Inflammatory macrophage (primary cell): ENCODE measurements at places on chromosomes 11 and 22.

- DNase-seq, result no peak
Measured at GRCh38 chr11:81303038-81303664, 1430.5 kb downstream of the FAM181B start.

- peak; percentile 73 for DNase-seq
Measured at GRCh38 chr22:17086788-17087497, 2.1 kb downstream of the IL17RA start.

DNA sequence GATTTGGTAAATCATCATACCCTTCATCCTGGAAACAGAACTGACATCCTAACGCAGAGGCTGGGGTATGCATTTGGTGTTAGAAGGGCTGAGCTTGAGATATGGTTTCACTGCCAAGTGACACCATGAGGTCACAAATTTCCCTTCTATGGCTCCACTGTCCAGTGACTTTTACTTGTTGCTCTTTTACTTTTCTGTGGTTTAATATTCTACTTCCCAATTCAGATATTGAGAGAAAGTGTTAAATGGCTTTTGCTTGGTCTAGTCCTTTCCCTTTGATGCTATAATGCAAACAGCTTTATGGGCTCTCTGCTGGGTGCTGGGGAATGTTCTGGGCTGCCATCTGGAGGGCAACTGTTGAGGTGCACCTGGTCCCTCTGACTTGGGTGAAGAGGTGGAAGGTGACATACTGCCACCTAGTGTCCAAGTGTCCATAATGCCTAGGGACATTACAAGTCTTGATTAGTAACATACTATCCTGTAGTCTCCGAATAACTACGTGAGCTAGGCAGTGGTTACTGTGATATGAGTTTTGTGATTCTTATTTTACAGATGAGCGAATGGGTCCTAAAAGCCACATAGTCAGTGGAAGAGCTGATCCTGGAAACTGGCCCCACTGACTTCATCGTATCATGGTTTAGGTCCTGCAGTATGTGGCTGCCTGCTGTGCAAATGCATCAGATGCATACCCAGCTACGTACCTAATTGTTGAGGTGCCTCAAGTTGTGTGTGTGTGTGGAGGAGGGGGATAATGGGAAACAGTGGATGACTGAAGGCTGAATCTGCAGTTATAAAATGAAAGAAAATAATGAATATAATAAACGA lies 149.1 kb upstream of the RAG2 start:
- peak; percentile 91 for DNase-seq

GRCh38 chr11:131724436-131724975 lies 354.1 kb downstream of the NTM start:
- DNase-seq, result no peak
